Coronary artery (tissue), 2 donors: ENCODE measurements at places on chromosomes 3 and 15.

DNA sequence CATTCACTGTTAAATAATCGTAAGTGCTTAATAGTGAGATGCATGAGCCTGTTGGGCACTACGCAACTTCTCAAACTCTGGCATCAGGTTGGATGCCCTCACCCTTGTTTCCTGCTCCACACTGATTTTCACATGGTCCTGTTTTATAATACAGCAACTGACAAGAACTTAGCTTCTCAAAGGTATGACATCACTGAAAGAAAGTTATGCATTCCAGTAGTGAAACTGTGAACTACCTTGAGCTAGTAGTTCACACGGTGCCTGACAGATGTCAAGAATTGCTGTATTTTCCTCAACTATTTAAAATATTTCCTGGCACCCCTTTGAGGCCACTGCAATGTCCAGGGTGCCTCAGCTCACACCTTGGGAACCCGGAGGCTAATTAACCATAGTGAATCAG, 327.5 kb downstream of the RORA start:
- no peak for DNase-seq

GRCh38 chr3:88033808-88034207, 25.0 kb downstream of the CGGBP1 start:
- no peak for DNase-seq

DNA sequence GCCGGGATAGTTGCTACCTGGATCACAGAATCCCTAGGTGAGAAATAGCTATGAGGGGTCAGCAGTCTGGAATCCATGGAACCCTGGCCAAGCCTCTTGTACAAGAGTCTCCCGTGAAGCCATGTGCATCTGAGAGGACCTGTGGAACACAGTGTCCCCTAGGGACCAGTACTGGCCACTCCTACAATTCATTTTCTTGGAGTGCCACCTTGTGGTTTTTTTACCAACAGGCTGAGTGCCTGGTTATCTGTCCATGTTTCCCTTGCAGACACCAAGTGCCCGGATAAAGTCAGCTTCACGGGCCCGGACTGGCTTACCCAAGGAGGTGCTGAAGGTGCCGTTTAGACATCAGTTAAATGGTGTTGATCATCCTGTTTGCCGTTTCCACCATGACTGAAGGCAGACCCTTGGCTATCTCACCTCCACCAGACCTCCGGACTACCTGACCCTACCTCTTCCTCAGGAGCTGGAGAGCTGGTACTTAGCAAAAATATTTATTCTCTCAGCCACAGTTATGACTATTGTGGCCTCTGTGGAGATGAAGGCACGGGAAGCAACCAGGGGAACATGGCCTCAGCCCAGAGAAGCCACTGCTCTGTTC, 93.9 kb downstream of the RBPMS2 start:
- DNase-seq, result no peak

DNA sequence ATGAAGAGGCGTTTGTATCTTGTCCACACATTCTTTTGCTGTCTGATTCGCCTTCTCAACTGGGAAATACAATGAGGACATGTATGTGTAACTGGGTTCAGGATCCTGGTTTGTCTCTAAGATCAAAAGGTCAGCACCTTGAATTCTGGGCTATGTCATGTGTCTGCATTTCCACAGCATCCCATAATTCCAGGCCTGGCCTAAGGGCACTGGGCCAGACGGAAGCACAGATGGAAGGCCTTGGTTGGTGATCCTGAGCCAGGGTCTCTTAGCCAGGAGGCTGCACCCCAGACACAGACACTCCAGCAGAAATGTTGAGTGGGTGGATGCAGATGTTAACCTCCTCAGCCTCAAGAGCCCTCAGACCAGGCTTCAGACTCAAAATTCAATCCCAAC, 23.7 kb upstream of the HERC1 start:
- no peak for DNase-seq
